ENCODE measurements at places on chromosomes 3 and 15. TPM values are rescaled to one million over a fixed set of nuclear protein-coding genes. Genes with fewer than 3 reads are reported as not detected.

DNA sequence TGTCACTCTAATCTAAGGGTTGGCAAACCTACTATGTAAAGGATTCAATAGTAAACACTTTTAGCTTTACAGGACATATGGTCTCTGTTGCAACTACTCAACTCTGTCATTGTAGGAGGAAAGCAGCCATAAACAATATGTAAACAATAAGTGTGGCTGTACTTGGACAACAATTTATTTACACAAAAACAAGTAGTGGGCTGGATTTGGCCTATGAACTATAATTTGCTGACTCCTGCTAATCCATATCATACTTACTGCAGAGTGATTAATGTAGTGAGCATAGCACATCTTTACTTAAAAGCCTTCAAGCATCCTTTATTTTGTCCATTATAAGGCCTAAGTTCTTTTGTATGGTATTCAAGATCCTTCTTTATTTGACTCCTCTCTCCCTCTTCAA is 441.9 kb downstream of the ZIC1 start:
- DNase-seq = no peak

- DNase-seq = no peak
Measured at GRCh38 chr15:72201391-72201921, 3.9 kb upstream of the GRAMD2A start.

GRCh38 chr3:170178651-170179050 is 2.9 kb downstream of the PHC3 start:
- no peak for DNase-seq

GRCh38 chr3:167453815-167454214 is 20.0 kb downstream of the SERPINI2 start:
- DNase-seq = no peak

The CLCN2 gene
- 1.8 TPM for total RNA-seq
